ENCODE measurements at places on chromosomes 1 and 21. TPM values are rescaled to one million over a fixed set of nuclear protein-coding genes. Genes with fewer than 3 reads are reported as not detected.
A peak's percentile ranks its signal among the peaks of the same experiment; 100 is the strongest.

GRCh38 chr1:177983482-177984135, 13.8 kb upstream of the SEC16B start:
- H3K27ac ChIP-seq, result no peak overlapping the region
- H3K27me3 ChIP-seq, result no peaks in the 10 kb centered on the region
- H3K4me3 ChIP-seq, result no peak overlapping the region
- no peaks in the 10 kb centered on the region for H3K4me1 ChIP-seq

The CASQ1 gene
- total RNA-seq, result 0.25 TPM

The LYPD8 gene
- total RNA-seq, result not detected

- peaks cover 6% of the 10 kb centered on the region for H3K4me1 ChIP-seq
- peak; percentile 95 for DNase-seq
- H3K4me3 ChIP-seq, result peak overlapping the region; percentile 63
- peak overlapping the region; percentile 98 for H3K27ac ChIP-seq
These were observed 1.2 kb downstream of the MAP3K6 start for GRCh38 chr1:27365372-27366112.

The HSPG2 gene
- total RNA-seq, result 180 TPM

DNA sequence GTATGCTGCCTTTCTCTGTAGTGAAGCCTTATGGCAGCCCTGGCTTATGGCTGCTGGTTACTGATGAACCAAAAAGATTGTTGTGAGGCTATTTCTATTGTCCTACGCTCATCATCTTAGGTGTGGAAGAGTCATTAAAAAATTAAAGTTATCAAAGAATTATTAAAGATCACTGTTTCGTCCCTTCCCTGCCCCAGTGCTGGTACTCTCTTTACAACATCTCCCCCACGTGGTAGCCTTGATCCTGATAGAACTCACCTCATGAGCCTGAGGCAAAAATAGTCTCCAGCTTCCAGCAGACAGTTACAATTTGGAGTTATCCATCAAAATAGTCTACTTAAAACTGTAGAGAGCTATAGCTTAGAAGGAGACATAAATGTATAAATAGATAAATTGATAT, 201.5 kb downstream of the S1PR1 start:
- H3K27me3 ChIP-seq, result no peaks in the 10 kb centered on the region
- no peaks in the 10 kb centered on the region for H3K36me3 ChIP-seq
- peak; percentile 59 for DNase-seq
- H3K27ac ChIP-seq, result no peak overlapping the region
- peaks cover 22% of the 10 kb centered on the region for H3K4me1 ChIP-seq
- H3K4me3 ChIP-seq, result no peak overlapping the region

The NBPF3 gene
- total RNA-seq, result 9.7 TPM
